ENCODE measurements at places on chromosomes 13 and 19.

DNA sequence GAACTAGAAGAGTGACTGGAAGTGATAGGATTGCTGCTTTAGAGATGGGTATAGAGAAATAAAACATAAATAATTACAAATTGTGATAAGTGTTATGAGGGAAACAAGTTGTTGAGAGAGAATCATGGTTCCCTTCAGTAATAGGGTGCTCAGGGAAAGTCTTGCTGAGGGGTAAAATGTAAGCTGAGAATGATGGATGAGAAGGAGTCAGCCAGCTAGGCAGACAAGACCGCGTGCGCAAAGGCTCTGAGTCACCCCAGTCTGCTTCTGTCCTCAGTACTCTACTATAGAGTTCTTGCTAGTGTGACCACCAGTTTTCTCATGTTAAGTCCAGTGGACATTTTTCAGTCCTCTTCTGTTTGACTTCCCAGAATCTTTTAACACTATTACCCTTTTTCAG is 39.5 kb downstream of the PCCA start:
- no peak for DNase-seq

DNA sequence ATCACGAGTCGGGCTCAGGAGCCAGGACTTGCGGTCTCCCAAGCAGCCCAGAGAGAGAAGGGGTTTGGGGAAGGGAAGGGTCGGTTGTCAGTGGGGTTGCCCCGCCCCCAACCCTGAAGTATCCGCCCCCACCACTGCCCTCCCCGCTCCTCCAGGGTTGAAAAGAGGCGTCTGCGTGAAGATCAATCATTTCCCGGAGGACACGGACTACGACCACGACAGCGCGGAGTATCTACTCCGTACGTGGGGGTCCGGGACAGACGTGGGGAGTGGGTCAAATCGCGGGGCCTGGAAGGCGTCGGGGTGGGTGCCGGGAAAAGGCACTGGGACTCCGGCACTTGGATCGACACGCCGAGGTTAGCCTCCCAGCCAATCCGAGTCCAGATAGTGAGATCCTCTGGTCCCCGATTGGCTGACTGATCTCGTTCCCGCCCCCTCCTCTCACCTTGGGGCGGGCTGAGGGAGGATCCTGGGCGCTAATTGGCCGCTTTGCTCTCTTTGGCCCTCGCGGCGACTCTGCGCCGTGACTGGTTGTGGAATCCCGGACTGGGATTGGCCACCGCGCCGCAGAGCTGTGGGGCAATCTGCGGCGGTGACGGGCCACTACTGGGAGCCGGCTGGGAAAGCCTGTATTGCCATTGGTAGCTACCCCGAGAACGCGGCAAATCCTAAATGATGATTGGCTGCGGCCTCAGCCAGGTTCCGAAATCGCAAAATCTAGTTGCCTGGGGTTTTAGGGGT is 13.3 kb upstream of the CACNG6 start:
- DNase-seq = no peak

DNA sequence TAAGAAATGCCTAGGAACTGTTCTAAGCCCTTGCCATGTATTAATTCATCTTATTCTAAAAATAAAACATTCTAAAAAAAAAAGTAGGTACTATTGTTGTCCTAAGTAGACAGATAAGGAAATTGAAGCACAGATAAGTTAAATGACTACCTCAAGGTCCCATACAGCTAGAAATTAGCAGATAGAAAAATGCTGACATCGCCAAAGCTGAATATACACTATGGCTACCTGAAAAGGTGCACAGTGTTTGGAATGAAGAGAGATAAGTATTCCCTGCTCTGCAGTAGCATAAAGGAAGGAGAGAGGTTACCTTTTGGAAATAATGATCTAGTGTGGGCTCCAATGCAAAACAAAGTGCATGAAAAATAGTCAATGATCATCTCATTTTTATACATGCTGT is 65.3 kb downstream of the DCT start:
- DNase-seq = no peak

- no peak for DNase-seq
Observed at GRCh38 chr13:26411206-26411605, 146.3 kb upstream of the WASF3 start.

DNA sequence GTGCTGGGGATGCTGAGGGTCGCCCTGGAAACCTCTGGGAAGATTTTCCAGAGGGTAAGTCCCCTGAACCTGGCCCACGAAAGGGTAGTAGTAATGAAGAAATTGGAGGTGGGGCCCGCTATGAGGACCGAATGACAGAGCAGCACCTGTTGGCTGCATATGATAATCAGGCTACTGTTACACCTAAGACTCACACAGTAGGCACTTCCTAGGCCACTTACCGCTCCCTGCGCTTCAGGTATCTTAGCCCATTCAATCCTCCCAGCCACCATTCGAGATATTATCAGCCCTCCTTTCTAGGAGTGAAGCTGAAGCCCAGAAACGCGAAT is 4.3 kb upstream of the LRFN3 start:
- DNase-seq = no peak

- no peak for DNase-seq
Observed at GRCh38 chr19:43309466-43309865, 40.1 kb upstream of the PSG9 start.
